ENCODE measurements at places on chromosomes 7 and 10.
A peak's percentile ranks its signal among the peaks of the same experiment; 100 is the strongest.

GRCh38 chr7:35624299-35625186 lies 70.4 kb downstream of the HERPUD2 start:
- ATAC-seq: peak; percentile 72

DNA sequence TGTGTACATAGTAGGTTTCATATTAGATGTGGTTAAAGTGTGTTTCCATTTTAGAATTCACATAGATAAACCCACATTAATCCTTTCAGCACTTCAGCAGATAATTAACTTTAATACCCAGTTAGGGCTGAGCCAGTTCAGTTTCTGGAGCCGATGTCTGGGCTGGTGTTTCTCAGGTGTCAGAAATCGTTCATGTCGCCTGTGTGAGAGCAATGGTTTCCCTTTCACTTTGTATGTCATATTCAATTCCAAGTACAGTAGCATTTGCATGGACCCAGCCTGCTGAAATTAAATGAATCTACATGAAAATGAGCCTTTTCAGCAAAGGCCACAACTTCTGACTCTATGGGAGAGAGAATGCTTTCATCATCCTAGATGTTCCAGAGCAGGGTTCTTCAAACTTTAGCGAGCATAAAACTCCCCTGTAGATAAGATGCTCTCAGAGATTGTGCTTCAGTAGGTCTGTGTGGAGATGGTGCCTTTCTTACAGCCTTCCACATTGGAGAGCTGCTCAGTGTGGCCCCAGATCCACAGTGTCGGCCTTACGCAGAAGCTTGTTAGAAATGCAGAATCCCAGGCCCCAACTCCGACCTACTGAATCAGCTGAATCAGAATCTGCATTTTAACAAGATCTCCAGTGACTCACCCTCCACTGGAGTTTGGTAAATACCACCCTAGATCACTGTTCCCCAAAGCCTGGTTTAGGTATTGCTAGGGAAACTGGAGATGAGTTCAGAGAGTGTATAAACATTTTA lies 19.6 kb downstream of the WIPF3 start:
- ATAC-seq: peak; percentile 66

DNA sequence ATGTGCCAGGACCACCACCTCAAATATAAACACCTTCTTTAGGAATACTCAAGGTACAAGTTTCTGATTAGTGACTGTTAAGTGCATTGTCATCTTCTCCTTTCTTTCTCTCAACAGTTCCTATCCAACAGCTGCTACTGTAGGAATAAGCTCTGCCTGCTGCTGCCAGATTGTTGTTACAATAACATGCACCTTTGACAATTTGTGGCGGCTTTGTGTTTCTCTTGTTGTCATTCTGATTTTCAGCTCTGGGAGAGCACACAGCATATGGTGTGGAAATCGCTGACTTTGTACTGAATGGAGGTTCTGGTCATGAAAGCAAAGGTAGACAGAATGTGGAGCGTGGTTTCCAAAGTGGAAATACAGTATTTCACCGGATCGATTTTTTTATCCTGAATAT lies 182.8 kb downstream of the SEC23IP start:
- ATAC-seq: no peak

GRCh38 chr7:154304740-154305700 lies 252.8 kb downstream of the DPP6 start:
- ATAC-seq: no peak

DNA sequence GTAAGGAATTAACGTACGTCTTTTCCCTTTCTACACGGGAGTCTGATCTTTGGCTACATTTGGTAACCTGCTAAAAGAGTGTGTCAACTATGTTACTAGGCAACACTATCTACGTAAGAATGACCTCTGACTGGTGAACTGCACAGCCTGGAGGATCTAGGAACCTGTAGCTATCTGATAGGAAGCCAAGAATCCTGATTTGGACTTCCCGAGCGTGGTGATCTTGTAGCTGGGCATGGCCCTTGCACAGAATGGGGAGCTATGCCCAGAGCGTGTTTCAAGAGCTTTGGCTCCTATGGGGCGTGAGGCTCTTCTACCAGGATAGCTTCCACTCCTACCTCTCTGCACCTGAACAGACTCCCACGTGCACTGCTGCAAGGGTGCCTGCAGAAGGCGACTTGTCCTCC lies 157.5 kb downstream of the TAX1BP1 start:
- ATAC-seq: no peak

GRCh38 chr10:99232360-99232999 lies 3.2 kb downstream of the HPSE2 start:
- no peak for ATAC-seq

DNA sequence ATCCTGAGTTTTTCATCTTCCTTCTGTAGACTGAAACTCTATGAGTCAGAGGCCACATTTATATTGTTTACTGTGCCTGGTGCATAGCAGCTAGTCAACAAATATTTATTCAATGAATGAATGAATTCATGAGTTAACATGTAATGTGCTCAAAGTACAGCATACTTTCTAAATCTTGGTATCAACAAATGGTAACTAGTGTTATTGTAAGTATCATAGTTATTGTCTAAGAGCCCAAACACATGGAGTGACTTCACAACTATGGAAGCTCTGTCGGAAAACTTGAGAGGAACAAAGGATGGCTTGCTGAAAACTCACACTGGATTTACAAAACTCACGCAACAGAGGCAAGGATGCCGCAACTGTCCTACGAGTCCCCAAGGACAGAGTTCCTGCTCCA lies 35.9 kb downstream of the DENND2A start:
- peak; percentile 29 for ATAC-seq

GRCh38 chr10:11510736-11511135 lies 100.7 kb downstream of the USP6NL start:
- ATAC-seq: no peak

DNA sequence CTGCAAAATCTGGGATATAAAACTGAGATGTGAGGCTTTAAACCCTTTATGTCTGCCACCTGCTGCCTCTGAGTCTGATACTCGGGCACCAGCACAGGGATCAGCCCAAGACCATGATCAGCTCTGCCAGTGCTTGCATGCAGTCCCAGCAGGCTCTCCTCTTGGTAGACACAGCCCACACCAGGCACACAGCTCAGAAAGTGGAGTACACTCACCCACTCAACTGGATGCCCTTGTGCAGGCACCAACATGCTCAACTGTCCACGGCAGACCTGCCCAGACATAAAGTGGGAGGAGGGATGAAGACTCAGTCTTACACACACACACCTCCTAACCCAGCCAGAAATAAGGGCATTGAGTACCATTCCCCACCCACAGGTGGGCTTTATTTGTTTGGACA lies 18.2 kb upstream of the MYH16 start:
- ATAC-seq: no peak

- ATAC-seq: no peak
Observed at GRCh38 chr10:76197293-76197692, 765.9 kb downstream of the LRMDA start.

- peak; percentile 15 for ATAC-seq
Observed at GRCh38 chr10:75407713-75408508, 6.3 kb upstream of the ZNF503 start.

DNA sequence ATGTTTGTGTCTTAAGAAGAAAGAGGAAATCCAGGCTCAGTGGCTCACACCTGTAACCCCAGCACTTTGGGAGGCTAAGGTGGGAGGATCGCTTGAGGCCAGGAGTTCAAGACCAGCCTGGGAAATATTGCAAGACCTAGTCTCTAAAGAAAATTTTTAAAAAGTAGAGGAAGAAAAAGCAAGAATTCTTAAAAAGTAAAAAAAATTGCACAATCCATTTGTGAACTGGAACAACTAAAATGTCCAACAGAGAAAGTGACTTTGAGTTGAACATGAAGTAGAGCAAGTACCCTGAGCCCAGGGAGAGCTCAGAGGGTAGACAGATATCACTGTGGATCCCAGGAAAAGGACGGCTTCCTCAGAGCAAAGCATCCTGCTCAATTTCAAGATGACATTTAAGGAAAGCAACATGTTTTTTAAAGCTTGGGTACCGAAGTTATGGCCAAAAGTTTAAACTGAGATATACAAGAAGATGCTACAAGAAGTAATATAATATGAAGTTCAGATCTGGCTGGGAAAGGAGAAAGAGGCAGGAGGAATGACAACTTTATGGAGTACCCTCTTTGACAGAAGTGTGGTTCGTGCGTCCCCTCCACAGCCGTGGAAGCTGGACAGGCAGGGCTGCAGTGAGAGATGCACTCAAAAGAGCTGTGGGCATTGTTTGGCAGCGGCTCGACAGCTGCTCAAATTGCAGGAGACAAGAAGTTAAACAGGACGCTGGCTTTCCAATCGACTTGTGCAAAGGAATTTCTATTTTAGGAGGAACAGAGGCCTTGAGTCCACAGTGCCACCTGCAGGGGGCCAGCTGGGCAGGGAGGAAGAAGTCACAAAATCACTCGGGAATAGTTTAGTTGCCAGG lies 201.3 kb downstream of the JCAD start:
- ATAC-seq: peak; percentile 90

DNA sequence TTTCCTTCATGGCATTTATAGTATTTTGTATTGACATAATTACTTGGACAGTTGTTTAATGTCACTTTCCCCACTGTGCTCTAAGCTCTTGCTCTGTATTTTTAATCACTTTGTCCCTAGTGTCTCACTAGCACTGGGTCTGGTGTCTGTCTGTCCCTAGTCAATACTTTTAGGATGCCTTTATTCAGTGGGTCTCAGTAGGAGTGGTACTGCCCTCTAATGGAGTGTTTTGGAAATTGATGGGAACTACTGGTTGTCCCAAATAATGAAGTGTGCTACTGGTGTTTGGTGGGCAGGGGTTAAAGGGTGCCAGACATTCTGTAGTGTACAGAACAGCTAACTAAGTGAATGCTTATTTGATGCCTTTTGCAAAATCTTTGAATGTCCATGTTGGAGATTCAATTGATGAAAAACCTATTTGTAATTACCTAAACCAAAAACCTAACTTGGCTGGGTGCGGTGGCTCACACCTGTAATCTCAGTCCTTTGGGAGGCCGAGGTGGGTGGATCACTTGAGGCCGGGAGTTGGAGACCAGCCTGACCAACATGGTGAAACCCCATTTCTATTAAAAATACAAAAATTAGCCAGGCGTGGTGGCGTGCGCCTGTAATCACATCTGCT lies 33.3 kb downstream of the CDK14 start:
- peak; percentile 84 for ATAC-seq

DNA sequence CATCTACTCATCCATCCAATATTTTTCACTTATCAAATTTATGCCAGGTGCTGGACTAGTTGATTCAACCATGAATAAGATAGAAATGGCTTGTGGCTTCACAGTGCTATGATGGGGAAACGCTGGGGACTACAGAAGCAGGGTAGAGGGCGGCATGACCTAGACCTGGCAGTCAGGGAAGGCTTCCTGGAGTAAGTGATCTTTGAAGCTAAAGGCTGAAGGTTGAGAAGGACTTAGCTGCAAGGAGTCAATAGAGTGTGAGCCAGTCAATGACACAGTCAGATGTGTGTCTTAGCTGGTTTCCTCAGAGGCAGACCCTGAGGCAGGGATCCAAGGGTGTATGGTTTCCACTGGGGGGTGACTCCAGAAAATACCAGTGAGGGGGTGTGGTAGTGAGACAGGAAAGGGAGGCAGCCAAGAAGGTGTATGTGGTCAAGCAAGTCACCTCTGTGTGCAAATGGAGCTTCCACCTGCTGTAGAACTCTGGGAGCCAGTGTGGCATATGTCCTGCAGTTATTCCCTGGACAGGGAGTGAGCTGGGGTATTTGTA lies 10.3 kb downstream of the PRF1 start:
- ATAC-seq: no peak

DNA sequence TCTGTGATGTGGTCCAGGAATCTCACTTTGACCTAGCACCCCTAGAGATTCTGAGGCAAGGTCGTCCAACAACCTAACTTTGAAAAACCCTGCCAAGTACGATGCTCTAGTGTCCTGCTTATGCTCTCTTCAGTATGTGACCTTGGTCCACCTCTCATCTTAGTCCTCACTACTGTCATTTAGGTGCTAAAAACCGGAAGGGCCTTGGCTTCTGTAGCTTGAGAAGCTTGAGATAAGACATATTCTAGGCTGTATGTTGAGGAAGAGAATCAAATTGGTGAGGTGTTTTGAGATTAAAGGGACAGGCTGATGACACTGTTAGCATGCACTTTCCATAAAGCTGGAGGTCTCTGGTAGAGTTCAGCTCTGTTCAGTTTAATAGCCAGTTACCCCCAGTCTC lies 57.0 kb upstream of the MTPN start:
- no peak for ATAC-seq

GRCh38 chr10:128499956-128500355 lies 373.7 kb upstream of the MKI67 start:
- no peak for ATAC-seq

DNA sequence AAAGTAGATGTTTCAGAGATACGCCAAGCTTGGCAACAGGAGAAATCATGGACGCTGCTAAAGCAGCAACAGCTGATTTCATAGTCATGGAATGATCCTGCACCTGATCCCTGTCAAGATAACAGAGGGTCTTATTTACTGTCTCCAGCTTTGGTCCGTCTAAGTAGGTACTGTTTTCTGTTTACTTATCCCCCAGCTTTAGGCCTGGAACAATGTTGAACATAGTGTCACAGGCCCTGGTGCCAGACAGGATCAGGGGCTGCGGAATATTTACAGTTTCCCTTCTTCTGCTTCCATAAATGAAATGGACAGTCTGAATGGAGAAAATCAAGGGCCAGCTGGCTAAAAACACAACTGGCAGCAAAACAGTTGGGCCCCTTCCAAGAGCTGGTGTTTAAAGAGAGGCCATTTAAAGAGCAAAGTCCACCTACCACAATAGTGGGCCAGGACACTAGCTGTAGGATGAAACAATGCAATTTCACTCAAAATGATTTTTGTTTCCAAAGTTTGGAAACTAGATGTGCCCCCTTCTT lies 2.9 kb downstream of the GPR37 start:
- ATAC-seq: no peak

GRCh38 chr10:119023553-119023868 lies 6.0 kb upstream of the NANOS1 start:
- no peak for ATAC-seq

DNA sequence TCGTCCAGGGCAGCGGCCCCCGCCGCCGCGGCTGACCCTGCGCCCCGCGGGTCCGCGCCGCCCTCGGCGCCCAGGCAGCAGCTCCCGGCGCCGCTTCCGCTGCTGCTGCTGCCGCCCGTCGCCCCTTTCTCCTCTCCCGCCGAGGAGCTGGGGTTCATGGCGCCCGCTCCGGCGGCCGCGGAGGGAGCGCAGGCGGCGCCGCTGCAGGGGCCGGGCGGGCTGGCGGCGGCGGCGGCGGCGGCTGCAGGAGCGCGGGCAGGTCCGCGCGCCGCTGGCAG lies 286 bp downstream of the DGKI start:
- no peak for ATAC-seq

DNA sequence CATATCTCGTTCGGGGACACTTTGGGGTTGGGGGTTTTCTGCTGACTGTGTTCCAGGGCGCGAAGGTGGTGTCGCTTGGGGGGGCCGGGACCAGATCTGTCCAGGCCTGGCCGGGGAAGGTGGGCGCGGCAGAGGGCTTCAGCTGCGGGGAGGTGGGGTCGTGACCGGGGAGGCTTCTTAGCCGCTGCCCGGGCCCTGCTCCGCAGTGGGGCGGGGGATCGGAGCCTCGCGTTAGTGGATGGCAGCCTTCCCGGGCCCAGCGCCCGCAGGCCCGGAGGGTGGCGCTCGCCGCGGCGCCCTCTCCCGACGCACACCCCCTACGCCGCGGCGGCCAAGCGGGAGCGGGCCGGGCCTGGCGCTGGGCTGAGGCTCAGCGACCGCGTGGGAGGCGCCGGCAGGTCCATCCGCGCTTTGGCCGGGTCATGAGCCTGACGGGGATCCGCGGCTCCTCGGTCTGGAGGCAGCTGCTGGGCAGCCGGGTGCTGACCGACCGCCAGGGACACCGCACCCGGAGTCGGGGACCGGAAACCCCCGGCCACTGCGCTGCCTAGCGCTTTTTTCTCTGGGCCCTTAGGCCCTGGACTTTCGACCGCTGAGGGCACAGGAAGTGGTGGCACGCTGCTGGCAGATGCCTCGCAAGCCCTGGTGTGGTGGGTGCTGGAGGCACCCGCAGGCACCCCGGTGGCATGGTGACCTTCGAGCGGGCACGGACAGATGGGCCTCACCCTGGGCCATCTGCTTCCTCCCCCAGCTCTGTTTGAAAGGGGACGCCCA lies 1.2 kb downstream of the AGAP3 start:
- peak; percentile 10 for ATAC-seq

All from motor neuron (in vitro differentiated cells).